Amniotic stem cell (primary cell): ENCODE measurements at places on chromosomes 4 and X.

- no peak for DNase-seq
These were observed 32.9 kb downstream of the KIF4A start for GRCh38 chrX:70322784-70323183.

- no peak for DNase-seq
These were observed 1776.3 kb downstream of the STIM2 start for GRCh38 chr4:28636971-28637370.

DNA sequence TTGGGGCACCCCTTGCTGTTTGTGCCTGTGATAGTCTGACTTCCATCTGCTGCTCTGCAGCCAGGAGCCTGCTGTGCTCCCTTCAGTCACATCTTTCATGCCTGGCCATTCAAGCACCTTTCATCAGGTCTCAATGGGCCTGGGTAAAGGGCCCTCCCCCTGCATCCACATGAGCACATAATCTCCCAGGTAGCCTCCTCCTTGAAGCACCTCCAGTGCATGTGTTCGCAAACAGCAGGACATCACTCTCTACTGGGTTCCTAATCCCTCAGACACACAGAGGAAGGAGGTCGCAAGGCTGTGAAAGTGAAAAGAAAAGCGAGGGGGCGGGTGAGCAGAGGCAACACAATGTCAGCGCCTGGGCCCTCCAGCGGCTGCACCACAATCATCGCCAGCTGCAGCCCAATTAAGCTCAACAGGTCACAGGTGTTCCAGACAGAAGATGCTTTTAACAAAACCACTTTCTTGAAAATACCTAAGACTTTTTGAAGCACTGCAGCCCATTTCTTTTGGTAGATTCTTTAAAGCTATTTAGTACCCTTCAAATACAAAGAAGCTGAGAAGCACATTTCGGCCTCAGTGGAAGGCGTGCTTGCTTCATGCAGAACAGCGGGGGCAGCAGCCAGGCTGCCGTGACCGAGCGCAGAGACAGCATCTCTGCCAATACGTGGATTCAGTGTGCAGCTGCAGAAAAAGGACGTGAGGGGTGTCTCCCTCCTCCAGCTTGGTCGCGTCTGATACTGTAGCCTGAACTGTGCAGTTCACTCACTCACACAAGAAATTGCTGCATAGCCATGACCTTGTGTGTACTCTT lies 92.2 kb upstream of the SPRY1 start:
- DNase-seq = no peak

DNA sequence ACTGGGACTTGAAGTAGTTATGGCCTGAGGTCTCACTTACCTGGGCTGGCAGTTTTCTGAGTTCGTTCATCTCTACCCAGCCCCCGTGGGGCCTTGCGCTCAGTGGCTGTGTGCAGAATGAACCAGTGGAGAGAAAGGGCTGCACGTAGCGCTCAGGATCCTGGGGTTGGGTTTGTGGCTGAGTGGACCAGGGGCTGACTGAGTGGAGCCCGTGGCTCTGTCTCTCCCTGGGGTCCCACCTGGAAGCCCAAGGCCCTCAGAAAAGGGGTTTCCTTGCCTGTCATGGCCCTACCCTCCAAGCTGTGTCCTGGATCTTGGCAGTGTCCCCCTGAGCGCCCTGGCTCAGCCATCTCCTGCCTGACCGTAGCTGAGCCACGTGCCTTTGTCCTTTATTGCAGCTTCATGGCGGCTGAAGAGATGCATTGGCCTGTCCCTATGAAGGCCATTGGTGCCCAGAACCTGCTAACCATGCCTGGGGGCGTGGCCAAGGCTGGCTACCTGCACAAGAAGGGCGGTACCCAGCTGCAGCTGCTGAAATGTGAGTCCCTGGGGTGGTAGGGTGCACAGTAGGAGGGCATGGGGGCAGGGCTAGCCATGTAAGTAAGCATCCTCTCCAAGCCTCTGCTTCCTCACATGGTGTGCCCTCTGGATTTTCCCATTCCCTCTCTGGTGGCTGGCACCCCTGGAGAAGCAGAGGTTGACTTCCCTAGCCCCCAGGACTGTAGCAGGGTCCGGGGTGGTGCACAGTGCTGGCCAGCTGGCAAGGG lies 23.2 kb upstream of the ADD1 start:
- no peak for DNase-seq

GRCh38 chr4:108947526-108947925 lies 184.7 kb upstream of the ETNPPL start:
- DNase-seq = no peak

DNA sequence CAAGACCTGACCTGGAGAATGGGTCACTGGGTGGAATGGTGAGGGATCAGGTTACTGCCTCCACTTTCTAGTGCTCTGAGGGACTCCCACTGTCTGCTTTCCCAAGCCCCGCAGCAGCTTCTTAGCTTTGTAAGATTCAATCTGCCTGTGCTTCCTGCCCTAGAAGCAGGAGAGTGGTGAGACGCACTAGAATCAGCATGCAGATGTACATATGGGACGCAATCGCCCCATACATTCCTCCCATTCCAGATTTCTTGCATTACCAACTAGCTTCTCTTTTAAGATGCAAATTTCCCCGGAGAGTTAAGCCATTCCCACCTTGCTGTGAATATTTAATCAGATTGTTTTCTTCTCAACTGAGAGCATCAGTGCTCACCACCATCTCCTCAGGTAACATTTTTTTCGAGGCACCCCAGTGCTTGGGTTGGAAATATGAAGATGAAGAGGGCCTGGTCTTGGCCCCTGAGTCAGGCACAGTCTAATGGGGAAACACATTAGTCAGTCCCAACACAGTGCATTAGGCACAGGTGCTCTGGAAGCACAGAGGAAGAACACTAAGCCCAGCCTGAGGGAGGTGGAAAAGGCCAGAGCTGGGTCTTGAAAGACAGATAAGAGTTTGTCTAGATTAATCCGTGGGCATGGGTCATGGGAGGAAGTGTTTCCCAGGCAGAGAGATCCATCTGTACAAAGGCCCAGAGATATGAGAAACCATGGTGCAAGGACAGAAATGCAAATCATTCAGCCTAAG lies 66.7 kb upstream of the PRPS1 start:
- no peak for DNase-seq

DNA sequence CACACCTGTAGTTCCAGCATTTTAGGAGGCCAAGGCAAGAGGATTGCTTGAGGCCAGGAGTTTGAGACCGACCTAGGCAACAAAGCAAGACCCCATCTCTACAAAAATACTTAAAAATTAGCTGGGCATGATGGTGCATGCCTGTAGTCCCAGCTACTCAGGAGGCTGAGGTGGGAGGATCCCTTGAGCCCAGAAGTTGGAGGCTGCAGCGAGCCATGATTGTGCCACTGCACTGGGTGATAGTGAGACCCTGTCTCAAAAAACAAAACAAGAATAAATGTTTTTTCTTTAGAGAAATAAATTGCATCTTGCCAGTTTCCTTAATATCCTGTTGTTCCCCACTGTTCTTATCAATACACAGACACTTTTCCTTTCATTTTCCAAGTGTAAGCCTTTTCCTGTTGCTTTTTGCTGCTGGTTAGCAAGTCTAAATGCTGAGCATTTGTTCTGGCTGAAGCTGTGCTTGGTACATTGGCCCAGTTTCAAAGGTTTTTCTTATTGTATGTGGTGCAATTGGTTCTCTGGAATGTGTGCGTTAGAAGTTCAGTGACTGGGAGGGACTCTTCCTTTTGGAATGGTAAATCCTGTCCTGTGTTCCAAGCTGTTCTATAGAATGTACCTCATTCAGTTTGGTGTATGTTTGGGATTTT lies 98.2 kb downstream of the AFF1 start:
- DNase-seq = peak; percentile 23

DNA sequence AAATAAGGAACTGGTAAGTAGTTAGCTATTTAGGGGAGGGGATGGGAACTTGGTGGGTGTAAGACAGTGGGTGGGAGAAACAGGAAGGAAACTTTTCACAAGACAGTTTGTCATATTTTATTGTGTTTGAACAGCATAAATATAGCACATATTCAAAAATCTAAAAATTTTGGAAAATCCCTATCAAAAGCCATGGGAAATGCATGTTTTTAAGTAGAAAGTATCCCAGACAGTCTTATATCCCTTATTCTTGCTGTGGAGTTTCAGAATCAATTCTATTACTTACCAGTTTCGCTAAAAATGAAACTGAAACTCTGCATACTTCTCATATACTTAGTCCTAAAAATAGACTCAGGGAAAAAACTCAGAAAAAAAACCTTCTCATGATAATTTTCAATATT lies 22.3 kb upstream of the RASGEF1B start:
- no peak for DNase-seq

- DNase-seq = no peak
These were observed 225.0 kb downstream of the ADAM29 start for GRCh38 chr4:175143116-175143515.

DNA sequence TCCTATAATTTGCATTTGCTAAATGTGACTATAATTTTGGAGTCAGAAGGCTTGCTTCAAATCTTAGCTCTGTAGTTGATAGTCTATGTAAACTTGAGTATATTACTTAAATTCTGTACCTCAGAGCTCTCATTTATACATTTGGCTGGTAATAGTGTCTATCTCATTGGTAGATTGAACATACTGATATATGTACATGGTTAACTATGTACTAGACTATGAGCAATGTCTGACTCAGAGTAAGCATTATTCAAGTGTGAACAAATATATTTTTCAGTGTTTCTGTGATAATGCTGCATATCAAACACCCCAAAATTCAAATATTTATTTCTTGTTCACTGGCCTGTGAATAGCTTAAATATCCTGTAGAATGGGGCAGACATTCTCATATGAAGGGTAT lies 1568.9 kb upstream of the PABPC4L start:
- DNase-seq = no peak

GRCh38 chr4:115249808-115250207 lies 136.4 kb upstream of the NDST4 start:
- DNase-seq = no peak

DNA sequence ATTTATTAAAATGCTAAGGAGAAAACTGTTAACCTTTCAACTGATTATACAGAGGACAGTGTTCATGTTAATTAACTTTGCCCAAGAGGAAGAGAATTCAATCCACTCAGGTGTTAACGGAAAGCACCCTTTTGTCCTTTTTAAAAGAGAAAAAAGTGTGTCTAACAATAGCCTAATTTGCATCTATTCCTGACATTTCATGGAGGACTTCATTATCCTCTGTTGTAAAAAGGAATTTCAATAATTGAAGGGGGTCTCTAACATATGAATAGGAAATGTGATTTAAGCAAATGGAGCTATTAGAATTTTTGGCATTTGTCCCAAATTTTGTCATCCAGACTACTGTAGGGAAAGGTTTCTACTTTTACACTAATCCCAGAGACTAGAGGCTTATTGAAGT lies 44.6 kb upstream of the GC start:
- DNase-seq = no peak

GRCh38 chrX:71859637-71860036 lies 51.0 kb upstream of the NHSL2 start:
- peak; percentile 7 for DNase-seq

DNA sequence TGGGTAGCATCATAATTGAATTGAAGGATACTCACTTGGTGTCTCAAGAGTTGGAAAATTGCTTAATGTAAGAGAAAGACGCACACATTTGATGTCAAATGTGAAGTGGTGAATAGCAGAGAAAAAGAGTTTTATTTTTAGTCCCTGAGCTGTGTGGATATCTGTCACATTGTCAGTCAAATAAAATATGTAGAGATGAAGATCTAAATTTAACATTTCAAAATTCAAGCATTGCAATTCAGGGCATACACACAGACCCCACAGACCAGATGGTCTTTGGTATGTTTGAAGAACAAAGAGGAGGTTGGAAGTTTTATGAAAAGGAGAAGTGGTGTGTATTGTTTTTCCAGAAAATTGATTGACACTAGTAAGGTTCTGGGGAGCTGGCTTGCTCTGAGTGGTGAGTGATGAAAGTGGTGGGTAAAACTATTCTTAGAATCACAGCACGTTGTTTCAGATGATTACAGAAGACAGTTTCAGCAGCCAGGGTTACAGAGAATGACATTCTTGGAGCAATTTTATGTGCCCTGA lies 44.9 kb upstream of the BBS12 start:
- no peak for DNase-seq

GRCh38 chrX:113048896-113049295 lies 208.3 kb upstream of the AMOT start:
- DNase-seq = no peak

DNA sequence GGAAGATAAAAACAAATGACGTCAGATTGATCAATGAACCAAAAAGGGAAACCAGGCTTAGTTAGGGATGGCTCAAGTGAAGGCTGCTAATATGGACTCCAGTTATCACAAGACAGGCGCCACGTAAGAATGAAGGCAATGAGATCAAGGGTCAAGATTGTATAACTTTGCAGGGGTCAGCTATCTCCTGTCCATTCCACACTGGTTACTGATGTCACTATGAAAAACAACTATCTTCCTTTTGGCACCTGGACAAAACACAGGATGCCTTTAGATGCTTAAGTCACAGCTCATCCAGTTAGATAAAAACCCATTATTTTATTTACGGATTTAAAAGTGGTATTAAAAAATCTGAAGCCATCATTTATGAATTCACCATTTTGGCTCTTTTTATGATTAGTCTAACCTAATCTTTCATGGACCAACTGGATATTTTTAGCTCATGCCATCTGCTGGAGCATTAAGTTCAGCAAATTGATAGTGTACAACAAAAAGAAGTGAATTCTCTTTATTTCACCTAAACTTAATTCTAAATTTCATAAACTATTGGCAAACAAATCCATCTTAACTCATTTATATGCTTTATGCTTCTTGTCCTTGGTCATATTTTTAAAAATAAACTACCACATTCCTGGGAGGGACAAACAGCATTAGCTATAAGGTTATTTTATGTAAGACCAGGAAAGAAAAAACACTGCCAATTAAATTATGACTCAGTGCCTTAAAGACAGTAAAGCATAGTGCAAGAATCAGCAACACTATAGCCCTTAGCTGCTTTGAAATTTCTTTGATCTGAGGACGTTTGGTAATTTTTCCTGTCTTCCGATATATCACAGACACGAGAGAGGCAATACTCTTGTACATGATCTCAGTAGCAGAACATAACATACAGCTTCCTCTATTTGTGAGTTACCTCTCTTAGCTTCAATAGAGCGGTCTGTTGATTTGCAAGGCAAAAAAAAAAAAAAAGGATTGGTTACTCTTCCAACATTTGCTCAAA lies 27.0 kb downstream of the DHX15 start:
- DNase-seq = no peak

DNA sequence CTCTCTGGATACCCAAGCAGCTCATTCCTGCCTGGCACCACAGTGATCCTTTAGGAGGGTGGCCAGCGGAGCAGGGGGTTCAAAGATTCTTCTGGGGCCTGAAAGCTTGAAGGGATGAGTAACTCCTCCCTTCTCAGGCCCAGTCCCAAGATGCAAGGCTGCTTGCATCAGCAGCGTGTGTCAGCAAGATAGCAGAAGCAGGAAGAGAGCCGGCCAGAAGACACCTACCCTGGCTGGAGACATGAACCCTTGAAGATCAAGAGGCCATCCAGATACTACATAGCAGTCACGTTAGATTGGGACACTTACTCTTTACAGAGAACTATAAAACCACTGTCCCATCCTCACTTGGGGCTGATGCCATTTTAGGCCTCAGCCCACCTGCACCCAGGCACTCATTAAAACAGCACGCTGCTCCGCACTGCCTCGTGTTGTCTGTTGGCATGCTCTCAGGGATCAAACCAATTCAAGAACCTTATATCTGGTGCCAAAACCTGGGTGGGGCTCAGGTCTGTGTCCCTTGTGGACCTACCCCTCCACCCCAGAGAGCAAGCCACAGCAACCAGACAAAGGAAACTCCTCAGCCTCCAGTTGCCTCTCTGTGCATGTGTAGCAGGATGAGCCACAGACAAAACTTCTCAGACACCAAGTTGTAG lies 6.5 kb downstream of the UGT2B17 start:
- no peak for DNase-seq
